ENCODE measurements at places on chromosomes 13 and 19.
A peak's percentile ranks its signal among the peaks of the same experiment; 100 is the strongest.

GRCh38 chr19:33661336-33661735, 39.6 kb downstream of the CHST8 start:
- DNase-seq, result no peak

- DNase-seq, result peak; percentile 58
Measured at GRCh38 chr19:6362351-6362801, 1.0 kb downstream of the CLPP start.

DNA sequence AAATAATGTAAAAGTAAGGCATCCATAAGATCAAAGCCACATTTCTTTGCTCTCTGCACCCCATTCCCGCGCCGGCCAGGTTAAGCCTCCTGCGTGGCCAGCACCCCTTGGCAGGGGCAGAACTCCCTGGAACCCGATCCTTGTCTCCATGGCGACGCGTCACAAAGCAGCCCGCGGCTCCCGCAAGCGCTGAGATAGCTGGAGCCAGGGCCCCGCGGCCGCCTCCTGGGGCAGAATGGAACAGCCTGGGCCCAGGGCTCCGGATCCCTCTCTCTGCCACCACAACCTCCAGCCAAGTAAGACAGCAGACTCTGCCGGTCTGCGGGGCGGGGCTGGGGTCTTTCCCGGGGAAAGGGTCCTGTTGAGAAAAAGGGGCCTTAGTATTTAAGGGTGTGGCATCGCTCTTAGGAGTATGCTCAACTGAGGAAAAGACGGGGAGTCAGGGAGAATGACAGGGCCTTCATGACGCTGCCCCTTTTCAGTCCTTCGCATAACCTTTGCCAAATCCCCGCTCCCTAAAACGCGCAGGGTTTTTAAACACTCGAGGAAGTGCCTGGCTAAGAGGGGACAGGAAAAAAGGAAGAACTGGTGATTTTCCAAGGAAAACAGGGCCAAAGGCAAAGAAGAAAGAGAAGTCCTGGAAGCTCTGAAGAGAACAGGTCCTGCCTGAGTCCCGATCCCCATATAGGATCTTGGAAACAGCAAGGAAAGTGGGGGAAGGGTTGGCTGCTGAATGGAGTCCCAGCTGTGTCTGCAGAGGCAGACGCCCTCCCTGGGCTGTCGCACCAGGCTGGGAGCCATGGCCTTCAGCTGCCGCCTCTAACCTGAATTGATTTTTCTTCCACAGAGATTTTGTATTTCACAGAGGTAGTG, at the start of gene TEX26:
Gene TEX26 (plus strand): TSS at position 176 of the 873 bp plus-strand sequence. CDS start 60 bp downstream, at position 236.
- no peak for DNase-seq

DNA sequence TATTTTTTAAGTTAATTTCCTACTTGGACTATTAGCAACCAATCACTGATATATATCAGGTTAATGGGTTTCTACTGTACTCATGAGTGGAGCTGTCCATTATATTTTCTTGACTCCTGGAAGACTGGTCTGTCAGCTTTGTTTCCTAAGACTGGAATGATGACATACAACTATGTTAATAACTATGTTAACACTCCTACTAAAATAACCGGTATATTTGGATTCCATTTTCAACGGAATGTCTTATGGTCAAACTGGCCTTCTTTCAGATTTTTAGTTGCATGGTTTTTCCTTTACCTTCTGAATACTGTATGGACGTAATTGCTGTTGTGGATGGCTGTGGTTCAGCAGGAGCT, 45.8 kb upstream of the GPI start:
- DNase-seq, result no peak

GRCh38 chr19:45469945-45470761, 2.4 kb downstream of the FOSB start:
- peak; percentile 49 for DNase-seq

DNA sequence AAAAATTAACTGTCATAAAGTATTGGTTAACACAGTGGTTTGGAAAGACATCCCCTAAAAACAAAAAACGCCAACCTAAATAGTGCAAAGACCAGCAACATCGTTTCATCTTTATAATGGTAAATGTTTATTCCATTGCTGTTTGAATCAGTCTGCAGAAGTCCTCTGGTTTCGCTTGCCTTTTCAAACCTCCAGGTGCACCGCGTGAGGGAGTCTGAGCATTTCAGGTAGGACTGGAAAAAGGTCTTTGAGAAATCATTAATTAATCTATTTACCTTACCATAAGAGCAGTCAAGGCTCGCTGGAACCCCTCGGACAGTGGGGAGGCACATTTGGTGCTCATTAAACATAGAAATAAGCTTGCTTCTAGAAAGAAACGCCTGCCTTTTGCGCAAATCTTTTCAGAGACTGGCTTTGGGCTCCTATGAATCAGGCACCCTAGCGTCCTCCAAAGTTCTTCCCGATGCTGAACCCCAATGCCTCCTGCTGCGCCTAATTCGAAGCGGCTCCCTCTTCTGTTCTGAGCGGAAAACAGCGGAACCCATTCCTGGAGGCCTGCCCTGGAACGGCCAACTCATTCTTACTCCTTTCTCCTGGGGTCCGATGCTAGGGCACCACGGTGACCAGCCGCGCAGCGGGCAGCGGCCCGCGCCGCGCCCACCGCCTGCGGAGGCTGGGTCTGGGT, 951 bp upstream of the MTUS2 start:
- peak; percentile 6 for DNase-seq

DNA sequence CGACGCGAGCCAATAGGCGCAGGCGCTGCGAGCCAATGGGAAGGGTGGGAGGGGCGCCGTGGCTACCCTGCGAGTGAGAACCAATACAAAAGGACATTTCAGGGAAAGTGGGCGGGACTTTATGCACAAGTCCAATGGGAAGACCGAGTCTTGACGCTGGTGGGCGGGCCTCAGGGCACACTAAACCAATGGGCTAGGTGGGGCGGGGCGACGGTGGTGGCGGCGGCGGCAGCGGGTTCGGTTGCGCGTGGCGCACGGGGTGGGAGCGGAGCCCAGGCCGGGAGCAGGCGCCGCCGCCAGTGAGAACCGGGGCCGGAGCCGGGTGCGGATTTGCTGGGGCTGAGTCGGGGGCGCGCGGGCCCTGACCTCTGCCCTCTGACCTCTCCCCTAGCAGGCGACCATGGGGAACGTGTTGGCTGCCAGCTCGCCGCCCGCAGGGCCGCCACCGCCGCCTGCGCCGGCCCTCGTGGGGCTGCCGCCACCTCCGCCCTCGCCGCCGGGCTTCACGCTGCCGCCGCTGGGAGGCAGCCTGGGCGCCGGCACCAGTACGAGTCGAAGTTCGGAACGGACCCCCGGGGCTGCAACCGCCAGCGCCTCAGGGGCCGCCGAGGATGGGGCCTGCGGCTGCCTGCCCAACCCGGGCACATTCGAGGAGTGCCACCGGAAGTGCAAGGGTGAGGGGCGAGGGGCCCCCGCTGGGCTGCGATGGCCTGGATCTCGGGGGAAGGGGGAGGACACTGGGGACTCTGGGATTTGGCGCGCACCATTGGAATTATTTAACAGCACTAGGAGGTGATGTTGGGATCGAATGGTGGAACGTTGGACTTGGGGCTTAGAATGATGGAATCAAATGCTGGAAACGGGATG, at the start of gene TOMM40:
Gene TOMM40 (plus strand): TSS at position 239 of the 867 bp plus-strand sequence. CDS start 162 bp downstream, at position 401.
- DNase-seq, result peak; percentile 100

- peak; percentile 36 for DNase-seq
Measured at GRCh38 chr13:45490068-45490467, 25.3 kb downstream of the COG3 start.

DNA sequence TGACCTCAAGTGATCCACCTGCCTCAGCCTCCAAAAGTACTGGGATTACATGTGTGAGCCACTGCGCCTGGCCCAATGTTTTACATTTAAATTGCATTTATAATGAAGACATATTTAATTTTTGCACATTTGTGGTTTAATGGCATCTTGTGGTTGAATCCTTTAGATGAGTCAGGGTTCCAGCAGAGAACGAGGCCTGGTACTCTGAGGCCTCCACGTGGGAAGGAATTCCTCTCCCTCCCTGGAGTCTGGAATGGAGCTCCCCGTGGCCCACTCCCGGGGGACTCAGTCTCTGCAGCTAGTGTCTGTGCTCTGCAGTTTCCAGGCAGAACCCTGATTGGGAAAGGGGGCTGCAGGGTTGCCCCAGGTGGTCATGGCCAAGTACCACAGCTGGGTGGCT, 24.2 kb downstream of the ZFR2 start:
- no peak for DNase-seq

DNA sequence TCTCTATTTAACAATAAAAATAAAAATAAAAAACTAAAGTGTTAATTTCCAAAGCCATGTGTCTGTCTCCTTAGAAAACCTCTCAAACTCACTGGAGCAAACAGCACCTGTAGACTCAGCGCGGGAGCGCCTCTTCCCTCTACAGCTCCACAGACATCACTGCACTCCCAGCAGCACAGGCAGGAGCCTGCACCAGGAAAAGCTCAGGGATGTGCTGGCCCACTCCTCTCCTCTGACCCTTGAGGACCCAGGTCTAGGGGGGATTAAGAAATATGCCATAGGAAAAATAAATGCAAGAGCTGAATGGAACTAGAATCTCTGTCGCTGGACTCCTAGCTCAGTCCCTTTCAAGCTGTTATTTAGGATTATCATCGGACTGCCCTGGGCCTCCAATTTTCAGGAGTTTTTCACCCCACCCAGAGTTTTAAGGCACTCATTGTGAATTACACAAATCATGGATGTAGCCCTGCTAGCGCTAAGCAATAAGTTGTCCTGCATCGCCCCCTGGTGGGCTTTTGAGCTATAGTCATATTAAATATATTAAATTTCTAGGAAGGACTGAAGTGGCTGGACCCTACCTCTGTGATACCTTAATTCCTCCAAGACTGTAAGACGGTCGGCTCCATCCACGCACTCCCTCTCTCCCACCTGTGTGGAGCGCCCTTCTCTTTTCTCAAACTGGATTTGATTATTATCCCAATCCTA, 333.9 kb downstream of the UQCRFS1 start:
- DNase-seq, result peak; percentile 81

DNA sequence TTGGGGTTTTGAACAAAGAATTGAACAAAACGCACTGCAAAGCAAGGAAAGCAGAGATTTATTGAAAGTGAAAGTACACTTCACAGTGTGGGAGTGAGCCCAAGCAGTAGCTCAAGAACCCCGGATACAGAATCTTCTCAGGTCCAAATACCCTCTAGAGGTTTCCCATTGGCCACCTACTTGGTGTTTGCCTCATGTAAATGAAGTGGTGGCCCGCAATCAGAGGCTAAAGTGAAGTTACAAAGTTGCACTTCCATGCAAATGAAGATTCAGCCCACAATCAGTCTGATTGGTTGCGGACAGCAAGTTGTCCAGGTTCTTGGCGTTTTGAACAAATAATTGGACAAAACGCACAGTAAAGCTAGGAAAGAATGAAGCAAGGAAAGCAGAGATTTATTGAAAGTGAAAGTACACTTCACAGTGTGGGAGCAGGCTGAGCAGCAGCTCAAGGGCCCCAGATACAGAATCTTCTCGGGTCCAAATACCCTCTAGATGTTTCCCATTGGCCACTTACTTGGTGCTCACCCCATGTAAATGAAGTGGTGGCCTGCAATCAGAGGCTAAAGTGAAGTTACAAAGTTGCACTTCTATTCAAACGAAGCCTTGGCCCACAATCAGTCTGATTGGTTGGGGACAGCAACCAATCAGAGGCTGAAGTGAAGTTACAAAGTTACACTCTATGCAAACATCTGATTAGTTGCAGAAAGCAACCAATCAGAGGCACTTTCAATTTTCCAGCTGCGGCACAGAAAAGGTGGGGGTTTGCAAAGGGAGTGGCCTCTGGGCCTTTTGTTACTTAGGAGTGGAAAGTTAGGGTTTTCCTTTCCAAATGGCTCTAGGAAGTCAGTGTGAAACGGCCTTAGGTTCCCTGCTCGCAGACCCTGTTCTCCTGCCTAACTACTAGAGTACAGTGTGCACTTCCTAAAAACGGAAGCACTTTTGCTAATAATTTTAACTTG, 4.8 kb upstream of the TM9SF2 start:
- peak; percentile 85 for DNase-seq

DNA sequence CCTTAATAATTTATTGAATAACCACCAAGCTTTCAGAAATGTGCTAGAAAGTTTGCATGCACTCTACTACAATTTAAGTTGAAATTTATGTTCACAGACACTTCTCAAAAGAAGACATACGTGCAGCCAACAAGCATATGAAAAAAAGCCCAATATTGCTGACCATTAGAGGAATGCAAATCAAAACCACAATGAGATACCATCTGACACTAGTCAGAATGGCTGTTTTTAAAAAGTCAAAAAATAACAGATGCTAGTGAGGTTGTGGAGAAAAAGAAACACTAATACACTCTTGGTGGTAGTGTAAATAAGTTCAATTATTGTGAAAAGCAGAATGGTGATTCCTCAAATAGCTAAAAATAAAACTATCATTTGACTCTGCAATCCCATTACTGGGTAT, 308.8 kb upstream of the PCDH9 start:
- no peak for DNase-seq

DNA sequence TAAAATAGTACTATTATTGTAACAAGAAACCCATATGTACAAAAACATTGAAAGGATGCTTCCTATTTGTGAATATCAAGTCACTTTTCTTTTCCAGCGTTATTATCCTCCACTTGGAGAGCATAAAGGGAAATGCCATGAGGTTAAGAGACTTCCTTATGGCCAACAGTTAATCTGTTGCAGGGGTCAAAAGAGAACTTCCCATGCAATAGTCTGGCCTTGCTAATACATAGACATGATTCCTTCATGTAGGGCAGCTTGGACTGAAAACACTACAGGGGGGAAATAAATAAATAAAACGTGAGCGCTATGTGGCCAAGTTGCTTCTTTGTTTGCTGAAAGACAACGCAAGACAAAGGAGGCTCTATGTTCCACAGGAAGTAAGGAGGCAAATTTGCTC, 269.1 kb upstream of the EDNRB start:
- no peak for DNase-seq

DNA sequence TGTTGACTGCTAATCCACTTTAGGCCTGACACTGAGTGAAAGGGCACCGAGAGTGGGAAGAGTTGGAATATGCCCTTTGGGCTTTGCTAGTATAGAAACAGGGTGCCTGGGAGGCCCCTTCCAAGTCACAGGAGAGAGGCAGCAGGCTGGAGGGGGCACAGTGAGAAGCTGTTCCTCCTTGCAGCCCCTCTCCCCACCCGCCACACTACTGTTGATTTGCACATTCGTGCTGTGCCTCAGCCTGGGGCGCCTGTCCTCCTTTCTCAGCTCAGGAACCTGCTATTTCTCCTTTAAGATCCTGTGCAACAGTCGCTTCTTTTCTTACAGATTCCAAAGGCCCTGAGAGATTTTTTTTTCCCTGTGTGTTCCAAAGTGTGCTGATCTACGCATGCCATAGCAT, 2.8 kb upstream of the B3GLCT start:
- DNase-seq, result no peak
